ENCODE measurements at places on chromosomes 11 and 22.

DNA sequence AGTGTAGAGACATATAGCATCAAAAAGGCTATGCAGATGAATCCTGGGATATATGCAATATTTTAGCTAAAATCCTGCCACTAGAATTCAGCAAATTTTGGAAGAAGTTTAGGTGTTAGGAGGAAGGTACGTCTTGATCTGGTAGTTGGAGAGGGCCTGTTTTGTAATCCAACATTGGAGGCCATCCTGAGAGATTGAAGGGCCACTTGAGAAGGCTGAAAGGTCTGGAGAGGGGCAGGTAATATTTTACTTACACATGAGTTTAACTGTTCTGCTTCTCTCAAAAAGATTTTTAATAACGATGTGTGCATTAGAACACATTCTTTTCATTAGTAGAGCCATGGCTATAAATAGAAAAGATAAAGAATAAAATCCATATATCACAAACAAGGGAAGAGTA lies 422.1 kb downstream of the RAB38 start:
- no peak for DNase-seq

- DNase-seq: no peak
These were observed 235.9 kb upstream of the DDI1 start for GRCh38 chr11:103800406-103801114.

DNA sequence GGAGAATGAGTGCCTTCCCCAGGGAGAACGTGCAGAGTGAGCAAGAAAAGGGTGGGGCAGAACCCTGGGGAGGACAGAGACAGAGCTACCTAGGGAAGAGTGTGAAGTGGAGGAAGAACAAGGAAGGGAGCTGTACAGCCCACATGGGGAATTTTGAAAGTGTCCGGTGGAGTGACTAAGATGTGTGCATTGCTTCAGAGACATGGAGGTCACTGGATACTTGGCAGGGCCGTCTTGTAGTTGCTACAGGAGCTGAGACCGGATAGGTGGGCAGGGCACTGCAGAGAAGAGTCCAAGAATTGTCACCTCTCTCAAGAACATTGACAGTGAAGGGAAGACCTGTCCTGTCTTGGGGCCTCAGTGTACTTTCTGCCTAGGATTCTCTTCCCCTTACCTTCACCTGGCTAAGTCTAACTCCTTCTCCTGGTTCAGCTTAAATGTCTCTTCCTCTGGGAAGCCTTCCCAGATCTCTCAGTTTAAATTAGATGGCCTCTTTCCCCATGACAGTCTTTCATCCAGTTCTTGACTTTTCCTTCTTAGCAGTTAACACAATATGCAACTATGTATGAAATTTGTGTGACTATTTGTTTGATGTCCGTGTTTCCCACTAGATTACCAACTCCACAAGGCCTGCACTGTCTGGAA lies 9.2 kb upstream of the P2RY6 start:
- no peak for DNase-seq

- DNase-seq: no peak
These were observed 32.9 kb upstream of the SMIM38 start for GRCh38 chr11:69122630-69123431.

GRCh38 chr11:283405-284104 lies 5.3 kb downstream of the NLRP6 start:
- DNase-seq: no peak

GRCh38 chr11:133825156-133825555 lies 20.2 kb downstream of the SPATA19 start:
- no peak for DNase-seq

DNA sequence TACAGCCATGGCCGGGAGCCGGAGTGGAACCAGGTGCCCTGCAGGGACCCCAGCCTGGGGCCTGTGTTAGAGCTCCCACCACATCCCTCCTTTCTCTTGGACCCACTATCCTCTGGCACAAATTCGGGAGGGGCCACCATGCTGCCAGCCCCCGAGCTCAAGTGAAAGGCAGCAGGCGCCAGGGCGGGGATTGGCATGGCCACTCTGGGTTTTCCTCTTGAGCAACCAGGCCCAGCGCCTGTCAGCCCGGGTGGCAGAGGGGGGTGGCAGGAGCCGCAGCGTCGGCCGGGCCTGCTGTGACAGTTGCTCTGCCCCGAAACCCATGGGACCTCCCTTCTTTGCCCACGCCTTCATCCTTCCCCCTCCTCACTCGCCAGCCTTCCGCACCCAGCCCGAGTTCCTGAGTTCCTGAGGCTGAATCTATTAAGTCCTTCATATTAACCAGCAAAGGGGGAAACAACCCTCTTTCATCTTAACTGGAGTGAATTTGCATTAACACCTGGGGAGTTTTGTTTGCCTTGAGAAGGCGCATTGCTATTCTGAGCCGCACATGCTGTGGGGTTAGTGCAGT lies 16.8 kb upstream of the CABP7 start:
- no peak for DNase-seq

DNA sequence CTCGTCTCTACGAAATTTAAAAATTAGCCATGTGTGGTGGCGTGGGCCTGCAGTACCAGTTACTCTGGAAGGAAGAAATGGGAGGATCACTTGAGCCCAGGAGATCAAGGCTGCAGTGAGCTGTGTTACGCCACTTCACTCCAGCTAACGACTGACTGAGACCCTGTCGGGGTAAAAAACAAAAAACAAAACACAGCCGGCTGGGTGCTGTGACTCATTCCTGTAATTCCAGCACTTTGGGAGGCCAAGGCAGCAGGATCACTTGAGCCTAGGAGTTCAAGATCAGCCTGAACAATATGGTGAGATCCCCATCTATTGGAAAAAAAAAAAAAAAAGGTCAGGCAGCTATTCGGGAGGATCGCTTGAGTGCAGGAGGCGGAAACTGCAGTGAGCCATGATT lies 2.4 kb downstream of the PAFAH1B2 start:
- no peak for DNase-seq

- DNase-seq: peak; percentile 48
These were observed at the start of gene PIK3IP1 for GRCh38 chr22:31292236-31292989. Gene PIK3IP1 (minus strand): TSS chr22:31292488. CDS start chr22:31292344, 144 bp downstream.

DNA sequence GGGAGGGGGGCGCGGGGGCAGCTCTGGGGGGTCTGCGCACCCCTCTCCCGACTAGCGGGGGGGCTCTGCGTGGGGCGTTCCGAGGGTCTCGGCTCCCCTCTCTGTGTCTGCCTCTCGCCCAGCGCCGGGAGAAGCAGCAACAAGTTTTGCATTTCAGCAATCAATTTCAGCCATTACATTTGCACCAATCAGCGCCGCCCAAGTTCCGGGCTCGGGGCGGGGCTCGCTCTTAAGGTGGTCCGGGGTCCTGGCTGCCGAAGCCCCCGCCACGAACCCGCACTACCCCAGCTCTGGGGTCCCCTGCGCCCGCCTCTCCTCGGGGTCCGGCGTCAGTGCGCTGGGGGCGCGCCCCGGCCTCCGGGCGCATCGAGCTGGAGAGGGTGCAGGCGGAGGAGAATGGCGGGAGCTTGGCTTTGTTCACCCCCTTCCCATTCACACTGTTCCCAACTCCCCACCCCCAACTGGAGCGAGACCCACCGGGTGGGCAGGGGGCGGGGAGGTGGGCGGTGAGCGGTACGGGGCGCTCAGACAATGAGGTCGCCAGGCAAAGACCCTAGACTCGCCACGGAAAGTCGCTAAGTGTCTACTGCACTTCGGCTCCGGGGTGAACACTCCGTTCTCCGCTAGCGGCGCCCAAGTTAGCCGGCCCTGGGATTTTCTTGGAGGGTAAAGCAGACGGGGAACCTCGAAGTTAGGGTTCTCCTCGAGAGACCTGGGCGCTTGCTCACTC lies at the start of gene MN1:
MN1 (minus strand) TSS at position 141 of the 730 bp plus-strand sequence. CDS start 1,213 bp downstream, outside the sequence.
- no peak for DNase-seq

- no peak for DNase-seq
These were observed 172.0 kb downstream of the UVRAG start for GRCh38 chr11:75986966-75987365.

- no peak for DNase-seq
These were observed 84.6 kb upstream of the NAV2 start for GRCh38 chr11:19628018-19628417.

DNA sequence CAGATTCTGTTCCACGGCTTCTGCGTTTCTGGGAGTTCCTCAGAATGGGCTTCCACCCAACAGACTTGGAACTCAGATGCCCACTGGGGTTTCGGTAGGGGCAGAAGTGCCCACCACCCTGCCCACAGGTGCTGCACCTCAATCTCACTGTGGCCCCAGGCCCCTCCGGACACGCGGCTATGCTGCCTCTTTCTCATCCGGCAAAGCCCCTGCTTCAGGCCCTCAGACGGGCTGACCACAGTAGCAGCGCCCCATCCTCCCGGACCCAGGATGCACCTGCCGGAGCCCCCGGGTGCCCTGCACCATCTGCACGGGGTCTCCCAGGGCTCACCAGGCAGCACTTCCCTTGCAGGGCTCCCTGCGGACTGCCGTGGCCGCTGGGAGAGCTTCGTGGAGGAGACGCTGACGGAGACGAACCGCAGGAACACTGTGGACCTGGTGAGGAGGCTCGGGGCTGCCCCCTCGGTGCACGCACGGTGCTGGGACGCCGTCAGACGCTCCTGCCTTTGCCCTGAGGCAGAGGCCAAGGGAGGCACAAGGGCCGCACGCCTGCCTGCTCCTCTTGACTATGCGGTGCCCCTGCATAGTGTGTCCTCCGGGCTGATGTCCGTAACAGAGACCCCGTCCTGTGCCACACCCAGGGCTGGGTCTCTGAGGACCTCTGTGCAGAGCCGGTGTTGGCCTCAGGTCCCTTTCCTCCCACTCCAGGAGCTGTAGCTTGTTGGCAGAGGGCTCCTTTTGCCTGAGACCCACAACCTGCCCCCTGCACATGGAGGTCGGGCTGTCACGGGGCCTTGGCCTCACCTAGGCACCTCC lies 38.6 kb downstream of the SBF1 start:
- DNase-seq: no peak

DNA sequence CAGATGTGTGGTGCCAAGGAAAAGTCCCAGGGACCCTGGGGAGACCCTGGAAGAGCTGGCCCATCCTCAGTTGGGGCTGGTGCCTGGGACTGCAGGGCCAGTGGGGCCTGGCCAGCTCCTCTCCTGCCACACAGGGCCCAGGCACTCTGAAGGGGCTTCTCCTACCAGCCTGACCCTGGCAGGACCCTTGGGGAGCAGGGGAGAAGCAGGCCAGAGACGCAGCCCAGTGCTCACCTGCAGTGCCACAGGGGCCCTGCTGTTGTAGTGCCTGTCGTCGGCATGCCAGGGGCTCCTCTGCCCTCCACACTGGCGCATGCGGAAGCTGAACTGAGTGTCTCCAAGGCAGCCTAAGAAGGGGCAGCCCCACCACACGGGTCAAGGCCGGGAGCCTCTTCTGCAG lies 9.1 kb downstream of the DENND6B start:
- no peak for DNase-seq

- no peak for DNase-seq
These were observed 58.3 kb downstream of the SIK3 start for GRCh38 chr11:117039900-117040299.

DNA sequence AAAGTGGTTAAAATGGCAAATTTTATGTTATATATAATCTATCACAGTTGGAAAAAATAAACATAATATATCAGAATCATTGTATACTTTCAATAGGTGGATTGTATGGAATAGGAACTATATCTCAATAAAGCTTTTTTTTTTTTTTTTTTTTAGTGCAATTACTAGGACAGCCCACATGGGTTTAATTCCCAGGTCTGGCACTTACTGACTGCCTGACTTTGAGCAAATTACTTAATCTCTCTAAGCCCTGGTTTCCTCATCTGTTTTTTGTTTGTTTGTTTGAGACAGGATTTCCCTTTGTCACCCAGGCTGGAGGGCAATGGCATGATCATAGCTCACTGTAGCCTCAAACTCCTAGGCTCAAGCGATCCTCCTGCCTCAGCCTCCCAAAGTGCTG lies 26.1 kb upstream of the BAIAP2L2 start:
- DNase-seq: no peak

DNA sequence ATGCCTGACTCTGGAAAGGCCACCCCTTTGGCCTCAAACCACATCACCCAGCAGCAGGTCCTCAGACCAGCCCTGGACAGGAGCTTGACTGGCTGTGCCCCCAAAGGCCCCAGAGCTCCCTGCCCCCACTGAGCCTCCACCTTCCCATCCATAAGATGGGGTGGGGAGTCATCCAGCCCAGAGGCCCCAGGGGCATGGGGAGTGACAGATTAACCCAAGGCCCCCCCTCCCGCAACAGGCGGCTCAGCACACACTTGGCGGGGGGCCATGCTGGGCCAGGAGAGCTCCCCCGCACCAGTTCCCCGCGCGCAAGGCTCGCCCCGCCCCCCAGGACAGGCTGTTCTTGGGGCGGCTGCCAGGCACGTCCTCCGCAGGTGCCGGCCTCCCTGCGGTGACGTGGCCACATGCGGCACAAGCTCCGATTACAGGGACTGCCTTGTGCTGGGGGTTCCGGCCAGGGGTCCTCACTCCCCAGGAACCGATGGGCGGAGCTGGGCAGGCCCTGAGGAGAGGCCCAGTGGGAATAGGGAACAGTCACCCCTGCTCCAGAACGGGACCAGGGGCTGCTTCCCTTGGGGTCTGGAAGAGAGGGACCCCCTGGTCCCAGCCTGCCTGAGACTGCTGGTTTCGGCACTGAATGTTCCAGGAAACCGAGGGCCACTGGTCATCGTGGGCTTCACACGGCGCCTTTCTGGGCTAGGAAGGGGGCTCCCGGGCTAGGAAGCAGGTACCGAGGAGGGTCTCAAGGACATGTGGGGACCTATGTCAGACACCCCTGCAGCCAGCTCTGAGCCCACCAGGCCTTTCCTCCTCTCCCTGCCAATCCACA lies 5.1 kb upstream of the CDKN1C start:
- DNase-seq: no peak

- DNase-seq: no peak
These were observed 581.9 kb downstream of the BUD13 start for GRCh38 chr11:116190861-116191260.

DNA sequence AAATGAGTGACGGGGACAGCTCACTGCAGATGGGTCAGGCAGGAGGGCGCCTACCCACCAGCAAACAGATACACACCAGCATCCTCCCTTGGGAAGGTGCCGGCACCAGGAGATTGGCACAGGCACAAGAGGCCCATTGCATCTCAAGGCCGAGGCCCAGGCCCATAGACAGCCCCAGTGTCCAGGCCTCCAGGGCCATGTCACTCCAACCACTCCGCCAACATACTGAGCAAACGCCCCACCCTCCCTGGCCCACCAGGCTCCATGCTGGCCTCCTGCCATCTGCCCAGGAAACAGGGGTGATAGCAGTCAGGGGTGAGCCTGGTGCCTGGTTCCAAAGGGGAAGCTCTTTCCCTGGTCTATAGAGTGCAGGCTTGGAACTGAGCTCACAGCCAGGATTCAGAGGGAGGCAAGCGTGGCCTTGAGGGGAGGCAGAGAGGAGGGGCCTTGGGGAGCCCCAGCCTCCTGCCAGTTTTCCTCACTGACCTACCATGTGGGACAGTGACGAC lies 34.7 kb downstream of the PISD start:
- DNase-seq: no peak

DNA sequence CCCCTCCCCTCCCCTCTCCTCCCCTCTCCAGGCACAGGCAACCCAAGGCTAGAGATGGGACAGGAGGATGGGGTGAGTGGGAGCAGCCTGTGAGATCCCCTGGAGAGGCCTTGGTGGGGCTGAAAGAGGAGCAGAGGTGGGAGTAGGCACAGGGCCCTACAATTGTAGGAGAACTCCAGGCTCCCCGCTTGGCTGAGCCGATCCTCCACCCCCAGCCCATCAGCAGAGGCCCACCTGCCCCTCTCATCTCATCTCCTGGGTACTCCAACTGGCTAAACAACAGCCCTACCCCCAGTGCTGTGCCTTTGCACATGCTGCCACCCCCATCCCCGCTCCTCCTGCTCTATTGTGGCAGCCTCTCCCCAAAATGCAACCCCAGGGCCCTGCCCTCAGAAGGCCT lies 52.0 kb upstream of the A4GALT start:
- no peak for DNase-seq
